ENCODE measurements at places on chromosomes 2 and 18.
A peak's percentile ranks its signal among the peaks of the same experiment; 100 is the strongest.

- DNase-seq: no peak
These were observed 96.6 kb downstream of the RHBDD1 start for GRCh38 chr2:226932443-226932842.

DNA sequence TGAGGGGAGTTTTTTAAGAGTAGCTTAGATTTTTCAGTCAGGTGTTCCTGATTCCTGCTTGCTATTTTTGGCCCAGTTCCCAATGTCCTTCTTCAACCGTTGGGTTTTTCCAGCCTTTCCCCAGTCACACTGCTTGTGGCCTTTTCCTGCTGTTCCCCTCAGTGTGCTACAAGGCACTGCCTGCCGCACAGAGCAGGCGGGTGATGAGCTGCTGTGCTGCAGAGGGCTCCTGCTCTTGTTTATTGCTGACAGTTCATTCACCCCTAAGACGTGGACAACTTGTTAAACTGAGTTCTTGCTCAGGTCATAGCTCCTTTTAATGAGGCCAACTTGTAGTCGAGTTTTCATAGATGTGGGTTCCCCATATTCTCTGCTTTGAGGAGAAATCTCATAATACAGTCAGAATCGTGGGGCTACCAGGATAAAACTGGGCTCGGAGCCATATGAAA is 20.6 kb downstream of the EIF4E2 start:
- no peak for DNase-seq

DNA sequence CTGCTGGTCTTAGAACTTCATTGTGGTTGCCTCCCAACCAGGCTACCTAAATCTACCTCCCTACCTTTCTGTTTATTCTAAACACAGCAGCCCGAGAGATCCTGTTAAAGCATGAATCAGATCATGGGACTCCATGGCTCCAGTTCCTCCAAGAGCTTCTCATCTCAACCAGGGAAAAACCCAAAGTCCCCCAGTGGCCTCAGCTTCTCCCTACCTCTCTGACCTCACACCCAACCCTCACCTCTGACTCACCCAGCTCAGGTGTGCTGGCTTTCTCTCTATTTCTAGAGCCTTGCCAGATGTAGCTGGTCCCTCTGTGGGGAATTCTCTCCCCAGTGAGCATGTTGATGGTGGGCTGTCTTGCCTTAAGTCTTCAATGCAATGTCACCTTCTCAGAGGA is 93.8 kb upstream of the COPS8 start:
- DNase-seq: no peak

DNA sequence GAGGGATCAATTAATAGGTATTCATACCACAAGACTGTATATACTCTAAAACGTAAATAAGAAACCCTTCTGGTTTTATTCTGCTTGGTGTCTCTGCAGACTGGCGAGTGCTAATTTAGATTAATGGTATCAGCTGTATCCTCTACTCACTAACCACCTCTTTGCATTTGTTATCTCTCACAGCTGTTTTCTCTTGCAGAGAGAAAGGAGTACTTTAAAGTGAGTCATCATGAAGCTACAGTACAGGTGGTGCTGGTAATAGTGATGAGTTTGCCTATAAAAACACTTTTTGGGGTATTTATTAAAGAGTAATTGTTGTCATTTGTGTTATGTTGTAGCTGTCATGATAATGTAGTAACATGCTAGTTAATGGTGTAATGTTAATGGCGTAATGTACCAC is 147.7 kb downstream of the NETO1 start:
- DNase-seq: no peak

- no peak for DNase-seq
These were observed 319.0 kb upstream of the CXCR4 start for GRCh38 chr2:136436936-136437335.

DNA sequence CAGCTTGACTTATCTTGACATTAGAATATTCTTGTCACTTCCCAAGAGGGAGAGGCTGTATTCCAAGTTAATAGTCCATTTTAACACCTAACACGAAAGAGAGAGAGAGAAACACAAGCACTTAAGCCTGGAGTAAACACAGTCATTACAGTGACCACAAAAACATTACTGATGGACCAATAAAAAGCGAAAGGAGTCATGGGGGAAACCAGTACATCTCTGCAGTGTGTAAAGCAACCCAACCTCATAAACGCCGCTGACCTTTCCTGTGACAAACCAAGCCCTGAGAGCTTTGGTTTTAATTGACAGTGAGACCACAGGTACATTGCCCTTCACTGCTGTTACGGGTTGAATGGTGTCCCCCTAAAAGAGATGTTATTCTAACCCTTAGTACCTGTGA is 78.3 kb downstream of the SMAD4 start:
- no peak for DNase-seq

GRCh38 chr2:120350080-120350479 is 4.1 kb downstream of the INHBB start:
- DNase-seq: no peak

- DNase-seq: no peak
These were observed at the start of gene CD207 for GRCh38 chr2:70835643-70836042. Gene CD207 (minus strand): TSS chr2:70835816. CDS start chr2:70835776, 40 bp downstream.

GRCh38 chr18:59055345-59056032 is 84.2 kb upstream of the SEC11C start:
- no peak for DNase-seq

- DNase-seq: no peak
These were observed 678 bp upstream of the FECH start for GRCh38 chr18:57587098-57587661.

DNA sequence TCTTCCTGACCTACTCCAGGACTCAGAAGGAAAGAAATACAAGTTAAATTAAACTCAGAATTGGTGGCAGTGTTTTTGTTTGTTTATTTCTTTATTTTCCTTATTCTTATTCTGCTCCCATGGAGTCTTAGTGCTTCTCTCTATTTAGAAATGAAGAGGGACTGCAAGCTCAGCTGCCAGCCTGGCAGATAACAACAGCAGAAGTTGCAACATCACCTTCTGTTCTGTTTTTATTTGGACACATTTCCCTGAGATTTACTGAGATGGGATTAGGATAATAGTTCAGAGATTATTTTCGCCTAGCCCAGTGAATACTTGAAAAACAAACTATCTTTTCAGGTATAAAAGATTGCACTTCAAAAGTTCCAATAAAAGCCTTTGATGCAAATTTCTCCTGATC is 70.4 kb upstream of the DTNA start:
- DNase-seq: no peak

DNA sequence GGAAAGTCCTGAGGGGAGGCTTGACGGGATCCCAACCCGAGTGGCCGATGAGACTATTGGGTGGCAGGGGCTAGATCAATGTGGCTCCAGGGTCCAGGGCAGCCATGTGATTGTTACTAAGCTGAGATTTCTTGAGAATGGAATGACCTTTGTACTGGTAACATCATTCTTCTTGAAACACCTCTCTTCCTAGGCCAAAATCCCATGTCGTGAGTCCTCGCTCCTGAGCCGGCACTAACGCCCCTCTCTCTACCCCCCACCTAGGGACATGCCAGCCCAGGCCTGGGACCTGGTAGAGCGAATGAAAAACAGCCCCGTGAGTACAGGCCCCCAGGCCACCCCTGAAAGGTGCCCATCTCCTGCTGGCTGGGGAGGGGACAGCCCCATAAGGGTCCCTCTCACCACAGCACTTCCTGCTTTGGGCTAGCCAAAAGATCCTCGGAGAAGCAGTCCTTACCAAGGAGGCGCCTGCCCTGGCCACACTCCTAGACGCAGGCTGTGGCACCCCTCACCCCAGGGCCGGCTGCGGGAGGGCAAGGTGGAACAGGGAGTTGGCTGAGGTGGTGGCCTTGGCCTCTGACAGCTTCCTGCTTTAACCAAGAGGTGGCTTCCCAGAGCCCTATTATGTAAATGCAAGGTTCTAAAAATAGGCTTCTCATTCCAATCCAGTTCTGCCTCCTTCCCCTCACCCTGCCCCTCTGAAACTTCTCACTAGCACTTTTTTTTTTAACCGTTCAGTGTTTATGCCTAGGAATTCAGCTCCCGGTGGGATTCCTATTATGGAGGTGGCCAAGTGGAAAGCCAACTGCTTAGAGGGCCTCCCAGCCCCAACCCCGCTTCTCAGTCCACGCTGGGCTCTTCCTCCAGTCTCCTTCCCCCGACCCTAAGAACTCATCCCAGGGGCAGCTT is 126.6 kb upstream of the PPP1CB start:
- peak; percentile 85 for DNase-seq

GRCh38 chr2:43210125-43210466 is 16.3 kb downstream of the ZFP36L2 start:
- DNase-seq: no peak

DNA sequence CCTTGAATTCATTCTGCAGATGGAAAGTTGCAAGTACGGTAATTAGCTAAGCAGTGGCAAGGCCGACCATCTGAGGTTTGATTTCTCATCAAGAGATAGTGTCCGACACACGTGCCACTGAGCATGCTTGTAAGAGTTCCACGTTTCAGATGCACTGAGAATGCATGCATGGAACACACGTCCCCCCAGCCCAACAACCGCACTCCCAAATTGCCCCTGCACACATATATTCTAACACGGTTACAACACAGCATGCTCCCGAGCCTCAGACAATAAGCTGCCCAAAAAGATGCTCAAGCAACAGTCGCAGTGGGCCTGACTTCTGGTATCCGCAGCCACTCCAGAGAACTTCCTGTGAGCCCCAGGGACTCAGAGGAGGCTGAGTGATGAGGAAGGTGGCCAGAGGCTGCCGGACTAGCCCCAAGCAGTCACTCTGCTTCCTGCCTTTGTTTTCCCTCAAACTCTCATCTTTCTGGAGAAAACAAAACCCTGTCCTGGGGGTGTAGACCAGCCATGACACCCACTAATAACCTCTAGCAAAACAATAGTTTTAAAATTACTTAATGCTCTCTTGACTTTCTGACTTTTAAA is 204.0 kb downstream of the TGIF1 start:
- no peak for DNase-seq

- DNase-seq: no peak
These were observed 12.8 kb downstream of the ZC3H15 start for GRCh38 chr2:186498834-186499233.

DNA sequence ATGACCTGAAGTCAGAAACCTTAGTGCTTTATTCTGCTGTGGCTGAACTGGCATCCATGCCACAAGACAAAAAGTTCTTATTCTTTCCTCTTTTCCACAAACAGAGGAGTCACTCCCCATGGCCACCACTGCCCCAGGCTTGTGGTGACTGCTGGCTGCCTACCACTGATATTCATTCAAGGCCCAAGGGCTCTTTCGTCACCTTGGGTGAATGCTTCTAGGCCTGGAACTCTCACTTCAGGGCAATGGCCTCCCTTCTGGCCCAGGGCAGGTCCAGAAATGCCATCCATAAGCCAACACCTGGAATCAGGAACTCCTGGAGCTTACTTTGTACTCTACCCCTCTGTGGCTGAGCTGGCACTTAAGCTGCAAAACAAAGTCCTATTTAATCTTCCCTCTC is 109.8 kb downstream of the NAT8 start:
- DNase-seq: no peak

- DNase-seq: no peak
These were observed 57.2 kb downstream of the CYB5A start for GRCh38 chr18:74234326-74235171.

- no peak for DNase-seq
These were observed 74.1 kb upstream of the PXDN start for GRCh38 chr2:1818404-1818803.

DNA sequence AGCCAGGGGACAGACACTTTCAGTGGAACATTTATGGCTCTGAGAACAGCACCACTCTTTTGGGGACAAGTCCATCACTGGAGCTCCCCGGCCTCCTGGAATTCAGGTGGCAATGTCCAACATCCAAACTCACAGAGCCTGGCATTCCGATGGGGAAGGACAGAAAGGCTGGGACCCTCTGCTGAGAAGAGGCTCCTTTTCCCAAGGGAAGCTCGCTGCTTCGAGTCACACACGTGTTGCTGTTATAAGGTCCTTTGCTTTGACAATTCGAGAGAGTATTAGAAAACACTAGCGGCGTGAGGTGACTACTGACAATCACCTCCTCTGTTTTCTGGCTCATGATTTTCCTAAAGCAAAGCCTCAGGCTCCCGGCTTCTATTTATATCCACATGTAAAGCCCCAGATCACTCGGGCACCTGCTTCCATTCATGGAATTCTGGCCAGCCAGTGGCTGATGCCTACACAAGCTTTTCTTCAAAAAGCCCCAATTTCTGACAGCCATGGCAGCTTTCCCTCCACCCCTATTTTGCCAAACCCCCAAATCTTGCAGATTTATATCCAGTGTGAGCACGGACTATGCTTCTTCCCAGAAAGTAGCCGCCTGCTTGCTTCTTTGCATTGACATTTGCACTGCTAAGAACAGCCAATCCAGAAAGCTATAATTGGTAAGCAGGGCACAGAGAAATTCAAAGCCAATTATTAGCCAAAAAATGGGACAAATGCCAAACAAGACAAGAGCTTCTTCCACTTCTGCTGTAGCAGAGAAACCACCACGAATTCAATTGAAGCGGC is 67.3 kb downstream of the NDUFA10 start:
- DNase-seq: no peak

DNA sequence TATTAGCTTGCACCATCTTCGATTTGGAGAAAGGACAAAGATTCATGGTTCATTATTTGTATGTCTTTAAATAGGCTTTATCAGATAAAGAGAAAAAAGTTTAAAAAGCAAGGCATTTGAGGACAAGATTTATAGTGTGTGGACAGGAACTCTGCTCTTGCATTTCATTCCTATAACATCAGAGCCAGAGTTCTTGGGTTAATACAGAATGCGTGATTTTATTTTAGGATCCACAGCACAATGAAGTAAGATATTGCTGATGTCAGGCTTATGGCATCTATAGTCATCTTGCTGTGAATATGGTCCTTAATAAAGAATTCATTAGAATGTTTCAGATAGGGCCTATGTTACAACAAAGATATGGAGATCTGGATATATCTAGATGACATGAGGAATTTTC is 19.7 kb downstream of the RASGRP3 start:
- DNase-seq: no peak

GRCh38 chr2:29627279-29627711 is 294.1 kb downstream of the ALK start:
- DNase-seq: no peak

GRCh38 chr2:136236019-136236418 is 118.1 kb upstream of the CXCR4 start:
- DNase-seq: no peak

DNA sequence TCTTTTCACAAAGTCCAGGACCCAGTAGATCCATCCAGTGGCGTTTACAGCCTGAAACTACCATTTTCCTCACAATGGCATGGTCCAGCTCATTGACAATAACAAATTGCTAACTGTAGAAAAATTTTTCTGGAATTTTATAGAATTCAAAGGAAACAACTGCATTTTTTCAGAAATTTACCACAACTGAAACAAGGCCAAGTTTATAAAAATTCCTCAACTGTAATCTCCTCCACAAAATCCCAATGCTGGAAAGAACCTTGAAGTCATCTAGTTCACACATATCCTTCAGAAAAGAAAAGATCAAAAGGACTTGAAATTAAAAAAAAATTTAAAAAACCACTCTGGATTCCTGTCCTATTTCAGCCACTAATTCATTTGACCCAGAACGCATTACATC is 226.0 kb upstream of the CTAGE1 start:
- DNase-seq: no peak

DNA sequence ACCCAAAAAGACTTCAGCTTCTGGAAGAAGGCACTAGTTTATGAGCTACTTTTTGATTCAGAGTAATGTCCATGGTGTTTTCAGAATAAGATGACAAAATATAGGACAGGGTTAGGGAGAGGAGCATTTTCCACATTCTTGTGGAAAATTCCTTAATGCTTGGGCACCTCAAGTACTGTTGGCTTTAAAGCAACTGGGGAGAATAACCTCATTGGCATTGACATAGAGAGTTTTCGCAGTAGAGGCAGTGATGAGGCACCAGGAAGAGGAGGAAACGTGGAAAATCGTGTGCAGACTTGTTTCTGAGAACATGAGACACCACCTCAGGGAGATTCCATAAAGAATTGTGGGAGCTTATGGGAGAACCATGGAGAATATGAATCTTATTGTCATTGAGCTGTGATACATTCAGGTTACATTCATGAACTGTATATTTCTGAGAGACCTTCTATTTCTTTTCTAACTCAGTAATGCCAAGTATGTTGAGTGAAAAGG is 929.0 kb upstream of the NRXN1 start:
- no peak for DNase-seq

All from pancreas (tissue), 10 donors.